Hepatocyte (in vitro differentiated cells): ENCODE measurements at places on chromosomes 2 and 18. TPM values are rescaled to one million over a fixed set of nuclear protein-coding genes. Genes with fewer than 3 reads are reported as not detected.
A peak's percentile ranks its signal among the peaks of the same experiment; 100 is the strongest.

Gene BIN1
- total RNA-seq, result 107 and 109 TPM in 2 replicates

Gene MBD2
- 14.4 and 16.8 TPM in 2 replicates for total RNA-seq

- no peaks in the 10 kb centered on the region for H3K36me3 ChIP-seq
- peak; percentile 40 for DNase-seq
Measured at GRCh38 chr2:237149425-237149824, 63.7 kb downstream of the COPS8 start.

DNA sequence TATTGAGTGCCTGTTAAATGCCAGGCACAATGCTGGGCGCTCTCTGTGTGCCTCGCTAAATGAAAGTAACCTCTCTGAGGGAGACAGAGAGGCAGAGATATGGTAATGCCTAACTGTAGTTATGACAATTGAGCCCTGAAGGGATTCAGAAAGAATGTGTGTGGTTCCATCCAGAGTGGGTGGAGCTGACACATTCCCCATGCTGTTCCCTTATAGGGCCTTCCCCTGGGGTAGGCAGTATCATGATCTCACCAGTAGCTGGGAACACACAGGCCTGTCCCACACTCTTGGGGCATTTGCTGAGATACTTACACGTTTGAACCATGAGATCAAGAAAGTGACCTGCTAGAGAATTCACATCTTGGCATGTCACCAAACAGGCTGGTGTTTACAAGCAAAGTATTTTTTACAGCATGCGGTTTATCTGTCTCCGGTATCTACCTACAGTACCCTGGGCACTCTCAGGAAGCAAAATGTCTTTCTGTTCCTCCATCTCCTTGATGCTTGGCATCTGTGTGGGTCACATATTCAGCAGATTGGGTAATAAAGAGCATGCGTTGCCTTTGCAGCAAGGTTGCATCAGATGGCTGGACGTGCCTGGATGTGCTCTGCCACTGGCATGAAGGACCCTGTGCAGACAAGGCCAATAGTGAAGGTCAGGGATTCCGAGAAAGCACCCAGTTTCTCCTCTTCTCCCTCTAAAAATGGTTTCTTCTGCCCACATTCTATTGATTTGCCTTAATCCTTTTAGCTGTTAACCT is 9.4 kb downstream of the CTIF start:
- H3K27ac ChIP-seq, result peak overlapping the region; percentile 52
- peaks cover 44% of the 10 kb centered on the region for H3K4me1 ChIP-seq
- H3K27me3 ChIP-seq, result no peaks in the 10 kb centered on the region
- H3K36me3 ChIP-seq, result no peaks in the 10 kb centered on the region
- no peak overlapping the region for H3K4me3 ChIP-seq
- DNase-seq, result peak; percentile 63

GRCh38 chr2:193584522-193584938 is 1389.8 kb upstream of the TMEFF2 start:
- peak; percentile 42 for DNase-seq
- no peaks in the 10 kb centered on the region for H3K36me3 ChIP-seq
- no peak overlapping the region for H3K27ac ChIP-seq
- H3K27me3 ChIP-seq, result no peaks in the 10 kb centered on the region
- H3K4me1 ChIP-seq, result no peaks in the 10 kb centered on the region

- no peak overlapping the region for H3K4me3 ChIP-seq
- no peaks in the 10 kb centered on the region for H3K27me3 ChIP-seq
Measured at GRCh38 chr2:579351-579886, 97.8 kb downstream of the TMEM18 start.

- H3K4me1 ChIP-seq, result no peaks in the 10 kb centered on the region
- no peaks in the 10 kb centered on the region for H3K36me3 ChIP-seq
- no peak for DNase-seq
- H3K27ac ChIP-seq, result no peak overlapping the region
Measured at GRCh38 chr2:119716284-119716672, 37.3 kb downstream of the TMEM177 start.

GRCh38 chr2:13052547-13052946 is 335.8 kb downstream of the TRIB2 start:
- H3K4me3 ChIP-seq, result no peak overlapping the region
- H3K27ac ChIP-seq, result no peak overlapping the region
- DNase-seq, result no peak
- no peaks in the 10 kb centered on the region for H3K36me3 ChIP-seq

DNA sequence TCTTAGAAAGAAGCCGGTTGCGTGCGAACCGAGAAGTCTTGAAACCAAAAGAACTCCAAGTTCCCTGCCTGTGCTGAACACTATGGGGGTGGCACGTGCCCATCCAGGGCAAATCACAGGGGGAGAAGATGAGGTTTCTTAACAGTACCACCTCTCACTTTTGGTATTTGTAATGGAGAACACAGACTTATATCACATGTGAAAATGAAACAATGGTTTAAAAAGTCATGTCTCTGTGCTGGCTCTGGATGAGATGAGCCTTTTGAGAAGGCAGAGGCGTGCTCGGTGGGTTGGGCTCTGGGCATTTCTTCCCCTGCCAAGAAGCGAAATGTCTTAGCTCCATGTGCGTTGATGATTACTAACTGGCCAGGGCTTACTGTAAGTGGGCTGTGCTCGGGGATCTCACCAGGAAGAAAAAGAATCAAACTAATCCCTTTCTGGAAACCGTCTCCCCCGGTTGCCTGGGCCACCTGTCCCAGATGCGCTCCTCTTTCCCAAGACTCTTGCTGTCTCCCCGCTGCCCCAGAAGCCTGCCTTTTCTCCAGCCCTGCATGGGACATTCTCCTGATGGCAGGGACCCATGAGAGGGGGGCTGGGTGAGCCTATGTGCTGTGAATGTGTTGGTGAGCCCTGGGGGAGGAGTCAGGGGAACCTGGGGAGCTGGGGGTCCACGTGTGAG is 252.9 kb downstream of the PRKCE start:
- H3K4me1 ChIP-seq, result peaks cover 4% of the 10 kb centered on the region
- H3K27me3 ChIP-seq, result no peaks in the 10 kb centered on the region
- no peaks in the 10 kb centered on the region for H3K36me3 ChIP-seq
- no peak for DNase-seq
- no peak overlapping the region for H3K4me3 ChIP-seq
- no peak overlapping the region for H3K27ac ChIP-seq

DNA sequence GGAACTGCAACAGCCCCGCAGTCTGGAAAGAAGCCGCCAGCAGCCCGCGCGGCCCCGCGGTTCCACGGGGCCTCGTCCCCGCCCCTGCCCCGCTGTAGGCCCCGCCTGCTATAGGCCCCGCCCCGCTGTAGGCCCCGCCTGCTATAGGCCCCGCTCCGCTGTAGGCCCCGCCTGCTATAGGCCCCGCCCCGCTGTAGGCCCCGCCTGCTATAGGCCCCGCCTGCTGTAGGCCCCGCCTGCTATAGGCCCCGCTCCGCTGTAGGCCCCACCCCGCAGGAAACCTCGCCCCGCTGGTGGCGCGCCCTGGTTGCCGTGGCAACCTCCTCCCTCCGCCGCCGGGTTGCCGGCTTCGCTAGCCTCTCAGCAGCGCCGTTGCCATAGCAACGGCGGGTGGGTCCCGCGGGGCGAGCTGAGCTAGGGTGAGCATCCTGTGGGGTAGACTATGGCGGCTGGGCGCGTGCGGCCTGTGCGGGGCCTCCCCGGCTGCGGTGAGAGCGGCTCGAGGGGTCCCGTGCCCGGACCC is 12.2 kb upstream of the KIF1A start:
- H3K27ac ChIP-seq, result no peak overlapping the region
- no peaks in the 10 kb centered on the region for H3K36me3 ChIP-seq
- peak; percentile 94 for DNase-seq
- H3K4me1 ChIP-seq, result peaks cover 4% of the 10 kb centered on the region
- no peak overlapping the region for H3K4me3 ChIP-seq
